ENCODE measurements at places on chromosomes 4 and X.

- DNase-seq = no peak
Measured at GRCh38 chr4:55808186-55808585, 11.4 kb upstream of the EXOC1L start.

DNA sequence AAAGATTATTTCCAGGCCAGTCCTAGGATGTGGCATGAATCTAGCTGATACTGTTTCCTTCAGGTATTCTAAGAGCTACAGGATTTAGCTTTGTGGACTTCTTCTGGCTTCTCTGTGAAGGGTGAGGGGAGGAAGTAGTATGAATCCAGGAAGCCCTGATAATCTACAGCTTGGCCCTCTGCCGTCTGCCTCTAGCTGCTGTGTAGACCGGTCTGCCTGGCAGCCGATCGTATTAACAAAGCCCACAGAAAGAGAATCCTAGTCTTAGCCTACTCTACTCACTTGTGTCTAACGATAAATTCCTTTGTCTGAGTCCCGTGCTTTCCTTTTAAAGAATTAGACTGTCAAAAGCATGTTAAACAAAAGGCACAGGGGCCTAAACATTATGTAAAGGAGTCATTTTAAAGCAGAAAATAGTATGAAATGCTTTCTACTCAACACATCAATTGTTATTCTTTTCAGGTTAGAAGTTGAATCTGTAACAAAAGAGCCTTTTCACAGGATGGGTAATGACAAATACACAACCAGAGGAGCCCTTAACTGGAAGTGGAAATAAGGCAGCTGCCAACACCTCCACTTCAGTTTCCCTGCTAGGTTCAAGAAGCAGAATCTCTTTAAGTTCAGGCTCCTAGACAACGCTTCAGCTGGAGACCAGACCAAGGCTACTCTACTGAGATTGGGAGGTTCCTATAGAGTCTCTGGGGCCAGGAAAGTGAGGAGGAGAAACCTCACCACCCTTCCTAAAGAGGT is 48.9 kb upstream of the UCP1 start:
- no peak for DNase-seq

- no peak for DNase-seq
Measured at GRCh38 chrX:145990051-145990450, 172.4 kb downstream of the SLITRK2 start.

DNA sequence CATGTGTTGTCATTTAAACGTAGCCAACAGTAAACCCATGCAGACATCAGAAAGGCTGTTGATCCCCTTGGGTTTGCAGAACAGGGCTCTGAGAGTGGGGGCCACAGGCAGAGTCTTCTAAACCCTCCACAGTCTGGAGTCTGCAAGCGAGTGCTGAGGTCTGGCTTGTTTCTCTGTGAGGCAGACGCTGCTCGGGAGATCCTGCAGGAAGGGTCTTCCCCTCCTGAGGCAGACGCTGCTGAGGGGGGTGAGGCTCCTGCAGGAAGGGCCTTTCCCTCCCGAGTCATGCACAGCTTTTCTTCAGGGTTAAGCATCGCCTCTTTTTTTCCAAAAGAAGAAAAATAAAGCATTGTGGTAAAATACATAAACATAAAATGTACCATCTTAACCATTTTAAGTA is 17.1 kb upstream of the PDE6B start:
- no peak for DNase-seq

DNA sequence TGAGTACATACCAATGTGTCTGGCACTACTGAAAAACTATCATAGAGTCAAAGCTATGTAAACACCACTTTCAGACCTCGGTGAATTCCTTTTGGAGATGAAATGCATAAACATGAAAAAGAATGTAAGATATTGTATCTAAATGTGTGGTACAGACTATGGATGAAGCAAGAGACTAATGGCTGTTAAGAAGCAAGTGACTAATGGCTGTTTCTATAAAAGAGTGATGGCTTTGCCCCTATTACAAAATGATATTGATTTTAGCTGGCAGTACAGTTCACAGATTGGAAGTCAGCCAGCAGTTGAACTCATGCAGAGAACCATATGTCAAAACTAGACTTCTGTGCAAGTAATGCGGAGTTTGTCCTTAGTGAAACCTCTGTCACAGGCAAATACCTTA is 359.3 kb downstream of the GRXCR1 start:
- no peak for DNase-seq

- no peak for DNase-seq
Measured at GRCh38 chrX:28351801-28352200, 235.4 kb upstream of the IL1RAPL1 start.

DNA sequence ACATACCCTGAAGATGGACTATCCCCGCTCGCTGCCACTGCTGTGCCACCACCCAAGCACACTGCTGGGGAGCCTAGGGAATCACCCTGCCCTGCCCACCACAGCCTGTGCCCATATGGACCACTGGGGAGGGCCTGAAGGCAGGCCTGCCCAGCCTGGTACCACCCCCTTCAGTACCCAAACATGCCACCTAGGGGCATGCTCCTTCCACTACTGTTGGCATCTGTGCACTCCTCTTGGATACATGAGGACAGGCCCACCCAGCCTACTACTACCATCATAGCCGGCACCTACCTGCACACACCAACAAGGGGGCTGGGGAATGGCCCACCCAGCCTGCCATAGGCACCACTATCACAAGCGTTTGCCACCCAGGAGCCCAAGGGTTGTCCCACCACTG is 30.1 kb upstream of the PRDX4 start:
- no peak for DNase-seq

All from inflammatory macrophage treated with lipopolysaccharide for 4 hours (primary cell).